IPS DF 19.7 (cell line): ENCODE measurements at places on chromosomes 5 and 9.

DNA sequence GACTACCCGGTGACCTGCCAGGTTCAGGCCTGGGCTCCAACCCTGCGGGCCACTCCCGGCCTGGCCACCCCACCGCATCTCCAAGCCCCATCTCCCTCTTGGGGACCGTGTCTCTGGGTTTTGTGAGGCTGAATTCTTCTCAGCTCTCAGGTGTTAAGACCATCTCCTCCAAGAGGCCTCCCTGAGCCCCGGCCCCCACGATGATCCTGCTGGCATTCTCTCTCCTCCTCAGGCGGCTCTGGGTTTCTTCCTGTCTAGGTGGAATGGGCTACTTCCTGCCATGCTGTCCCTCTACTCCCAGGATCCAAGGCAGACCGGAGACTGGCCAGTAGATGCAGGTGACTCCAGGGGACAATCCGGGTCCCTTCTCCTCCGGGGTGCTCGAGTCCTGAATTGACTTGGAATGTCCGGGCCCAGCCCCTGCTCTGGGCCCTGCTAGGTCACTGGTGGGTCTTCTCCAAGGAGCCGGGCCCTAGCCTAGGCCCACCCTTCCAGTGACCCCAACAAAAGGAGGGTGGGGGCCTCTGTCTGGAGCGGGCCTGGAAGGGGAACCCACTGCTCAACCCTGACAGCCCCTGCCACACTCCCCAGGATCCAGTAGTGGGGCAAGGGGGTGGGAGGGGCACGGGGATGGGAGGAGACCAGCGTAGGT is 219.8 kb downstream of the C9orf50 start:
- DNase-seq: no peak

- no peak for DNase-seq
Observed at GRCh38 chr9:35499029-35499700, 9.3 kb downstream of the RUSC2 start.

DNA sequence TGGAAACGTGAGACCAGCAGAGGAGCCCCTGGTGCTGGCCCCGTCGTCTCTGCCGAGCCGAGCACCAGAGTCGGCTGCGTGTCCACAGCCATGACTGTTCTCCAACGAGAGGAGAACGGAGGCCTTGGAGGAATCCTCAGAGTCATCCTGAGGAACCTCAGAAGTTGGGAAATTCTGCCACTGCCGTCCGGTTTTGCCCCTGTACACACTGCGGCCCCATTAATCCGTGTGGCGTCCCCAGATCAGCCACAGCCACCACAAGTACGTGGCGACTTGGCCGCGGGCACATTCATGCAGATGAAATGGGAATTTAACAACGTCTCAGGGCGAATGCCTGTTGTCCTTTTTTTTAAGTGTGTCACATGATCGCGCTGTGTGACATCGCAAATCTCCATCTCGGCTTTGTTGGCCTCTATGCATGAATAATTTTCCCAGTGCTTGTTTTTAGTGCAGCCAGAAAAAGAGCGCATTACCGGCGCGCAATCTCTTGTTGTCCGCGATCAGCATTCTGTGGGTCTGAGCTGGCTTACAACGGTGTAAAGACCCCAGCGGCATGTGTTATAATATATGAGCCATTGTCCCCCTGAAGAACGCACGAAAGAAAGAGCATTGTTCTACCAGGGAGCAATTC is 323.0 kb upstream of the IRX4 start:
- no peak for DNase-seq

DNA sequence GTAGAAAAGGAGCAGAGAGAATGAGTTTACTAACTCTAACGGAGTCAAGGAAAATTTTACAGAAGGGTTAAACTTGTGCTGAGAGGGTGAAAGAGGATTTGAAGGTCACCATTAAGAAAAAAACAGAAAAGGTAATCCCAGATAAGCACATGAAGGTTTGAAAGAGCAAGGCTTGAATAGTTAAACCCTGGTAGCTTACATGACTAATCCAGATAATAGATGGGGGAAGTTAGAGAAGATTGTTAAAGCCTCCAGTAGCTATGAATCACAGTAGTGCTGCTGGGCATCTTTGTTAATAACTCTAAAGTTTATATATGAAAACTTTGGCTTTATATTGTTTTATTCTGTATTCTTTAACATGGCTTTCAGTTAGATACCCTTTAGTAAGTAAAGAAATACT is 354.5 kb upstream of the FTMT start:
- DNase-seq: no peak

DNA sequence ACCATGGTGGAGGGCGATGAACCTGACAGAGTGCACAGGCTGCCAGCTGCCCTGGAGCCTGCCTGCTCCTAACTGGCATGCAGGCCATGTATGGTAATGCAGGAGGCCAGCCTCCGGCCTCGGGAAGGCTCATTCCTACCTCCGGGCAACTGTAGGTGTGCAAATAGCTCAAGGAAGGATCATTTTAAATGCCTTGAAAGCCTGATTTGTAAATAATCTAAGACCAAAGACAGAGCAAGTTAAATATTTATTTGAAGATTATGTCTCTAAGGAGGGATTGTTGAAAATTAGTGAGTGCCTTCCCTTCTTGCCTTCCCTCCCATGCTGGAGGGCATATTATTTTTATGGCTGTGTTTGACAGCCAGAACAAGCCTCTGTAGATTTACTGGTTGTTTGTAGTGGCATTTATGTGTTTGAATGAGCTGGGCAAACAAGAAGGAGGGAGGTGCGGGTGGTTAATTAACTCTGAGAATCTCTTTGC is 285.7 kb upstream of the TUT7 start:
- no peak for DNase-seq

- no peak for DNase-seq
Observed at GRCh38 chr5:135263022-135263668, 135.9 kb downstream of the MACROH2A1 start.

- DNase-seq: no peak
Observed at GRCh38 chr5:141735823-141736222, 53.8 kb upstream of the ARAP3 start.

GRCh38 chr9:88742483-88742882 is 207.5 kb downstream of the NXNL2 start:
- DNase-seq: no peak

- no peak for DNase-seq
Observed at GRCh38 chr5:123283499-123283898, 139.7 kb downstream of the CEP120 start.

GRCh38 chr5:135743181-135743580 is 91.3 kb upstream of the SLC25A48 start:
- DNase-seq: no peak
